Stimulated activated CD4-positive, alpha-beta T cell treated with anti-CD3 and anti-CD28 coated beads, Interleukin-12 subunit alpha, Interleukin-12 subunit beta, amount 100 ng/mL, for 24 hours (primary cell): ENCODE measurements at places on chromosomes 2 and 18.

- DNase-seq, result no peak
Observed at GRCh38 chr2:55003706-55004639, 46.3 kb downstream of the RTN4 start.

DNA sequence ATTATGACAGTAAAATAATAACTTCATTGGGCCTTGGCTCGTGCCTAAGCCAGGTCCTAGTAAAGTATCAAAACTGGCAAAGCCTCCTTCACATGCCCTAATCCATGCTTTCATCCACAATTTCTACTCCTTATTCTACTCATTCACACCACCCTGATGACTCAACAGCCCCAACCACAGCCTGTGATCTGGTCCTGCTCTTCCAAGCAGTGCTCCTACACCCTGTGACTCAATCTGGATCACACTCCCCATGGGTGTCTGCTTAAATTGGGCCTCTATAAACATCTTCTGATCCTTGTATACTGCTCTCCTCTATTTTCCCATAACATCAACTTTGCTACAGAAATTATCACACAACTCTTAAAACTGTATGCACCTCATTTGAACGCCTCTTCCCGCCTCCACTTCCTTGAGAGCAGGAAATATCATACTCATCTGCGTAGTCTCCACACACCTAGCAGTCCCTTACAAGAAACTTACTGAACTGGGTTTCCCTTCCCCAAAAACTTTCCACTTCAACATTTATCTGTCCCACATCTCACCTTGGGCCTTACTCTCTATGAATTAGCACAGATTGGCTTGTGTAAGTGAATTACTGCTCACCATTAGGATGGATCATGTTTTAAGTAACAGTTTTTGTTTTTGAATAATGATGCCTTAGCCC is 15.9 kb downstream of the GTF3C3 start:
- peak; percentile 59 for DNase-seq

DNA sequence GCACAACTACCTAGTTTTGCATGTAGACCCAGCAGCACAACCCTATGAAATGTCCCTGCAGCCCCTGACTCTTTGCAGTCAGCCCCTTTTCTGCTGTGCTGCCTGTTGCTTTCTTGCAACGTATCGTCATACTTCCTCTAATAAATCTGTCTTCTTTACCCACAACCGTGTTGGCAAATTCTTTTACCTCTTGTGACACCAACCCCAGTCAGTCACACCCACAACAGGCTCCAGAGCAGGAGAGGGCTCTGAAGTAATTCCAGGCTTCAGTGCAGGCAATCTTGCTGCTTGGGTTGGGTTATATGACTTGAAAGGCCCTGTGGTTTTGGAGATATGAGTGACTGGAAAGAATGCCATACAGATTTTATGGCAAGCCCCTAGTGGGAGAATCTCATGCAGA is 79.1 kb upstream of the KCNH7 start:
- DNase-seq, result no peak

DNA sequence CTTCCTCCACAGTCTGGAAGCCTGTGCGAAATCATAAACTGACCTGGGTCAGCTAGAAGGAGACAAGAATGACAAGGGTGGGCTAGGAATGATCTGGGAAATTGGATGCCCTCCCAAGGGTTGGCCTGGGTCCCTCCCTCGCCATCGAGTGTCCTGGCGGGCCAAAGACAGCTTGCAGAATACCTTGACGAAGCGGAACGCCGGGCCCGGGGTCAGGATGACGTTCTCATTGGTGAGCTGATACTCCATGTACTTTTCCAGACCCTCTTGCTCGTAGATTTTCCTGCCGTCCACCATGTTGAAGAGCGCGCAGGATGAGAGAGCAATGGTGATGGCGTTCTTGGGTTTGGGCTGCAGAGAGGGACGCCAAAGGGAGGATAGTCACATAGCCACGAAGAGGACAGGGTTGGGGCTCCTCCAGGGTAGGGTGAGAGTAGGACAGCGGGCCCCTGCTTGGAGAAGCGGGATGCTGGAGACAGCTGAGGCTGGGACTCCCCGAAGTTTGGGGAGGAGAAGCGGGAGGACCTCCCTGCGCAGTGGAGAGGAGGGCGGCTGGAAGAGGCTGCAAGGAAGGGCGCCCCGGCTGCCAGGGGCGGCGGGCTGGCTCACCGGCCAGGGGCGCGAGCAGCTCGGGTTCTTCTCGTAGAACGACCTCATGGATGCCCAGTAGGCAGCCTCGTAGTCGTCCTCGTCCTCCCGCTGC is 5.3 kb downstream of the NT5C1B start:
- no peak for DNase-seq

DNA sequence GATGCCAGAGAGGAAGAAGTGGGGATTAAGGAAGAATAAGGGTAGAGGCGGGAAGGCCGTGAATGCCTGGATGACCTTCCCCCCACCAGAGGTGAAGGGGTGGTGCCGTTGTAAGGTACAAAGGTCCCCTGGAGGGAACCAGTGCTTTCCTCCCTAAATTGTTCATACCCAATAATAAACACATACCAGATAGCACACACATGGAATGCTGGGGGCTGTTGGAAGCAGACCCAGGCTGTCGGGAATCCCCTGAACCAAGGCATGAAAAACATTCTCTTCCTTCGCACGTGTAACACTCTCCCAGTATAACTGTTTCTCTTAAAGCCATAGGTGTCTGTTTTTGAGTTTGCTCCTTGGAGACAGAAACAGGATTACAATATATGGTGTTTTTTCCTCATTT is 107.1 kb upstream of the CTAGE1 start:
- DNase-seq, result no peak

DNA sequence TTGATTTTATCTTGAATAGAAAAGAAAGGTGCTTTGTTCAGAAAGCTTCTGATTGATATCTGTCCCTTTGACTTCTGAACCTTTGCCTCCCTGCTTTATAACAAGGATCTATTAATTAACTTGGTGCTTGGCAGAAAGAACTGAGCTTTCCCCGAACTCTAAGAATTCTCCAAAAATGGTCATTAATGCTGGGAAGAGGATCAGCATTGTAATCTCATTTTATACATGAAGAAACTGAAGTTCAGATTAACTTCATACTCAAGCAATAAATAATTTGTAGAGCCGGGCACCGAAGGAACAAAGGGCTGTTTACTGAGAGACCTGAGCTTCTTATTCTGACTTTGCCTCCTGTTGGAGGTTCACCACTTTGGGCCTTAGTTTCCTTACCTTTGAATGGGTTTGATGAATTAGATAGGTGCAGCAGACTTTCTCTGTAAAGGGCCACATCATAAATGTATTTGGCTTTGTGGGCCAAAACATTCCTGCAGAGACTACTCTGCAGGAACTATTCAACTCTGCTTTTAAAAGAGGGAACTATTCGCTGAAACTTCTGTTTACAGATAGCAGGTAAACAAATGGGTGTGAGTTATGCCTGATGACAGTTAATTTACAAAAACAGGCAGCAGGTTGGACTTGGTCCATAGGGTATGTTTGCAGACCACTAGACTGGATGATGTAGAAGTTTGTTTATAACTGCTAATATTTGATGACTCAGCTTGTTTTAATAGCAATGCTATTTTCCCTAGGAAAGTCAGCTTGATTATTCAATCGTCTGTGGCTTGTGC is 272.9 kb downstream of the TGIF1 start:
- DNase-seq, result no peak

DNA sequence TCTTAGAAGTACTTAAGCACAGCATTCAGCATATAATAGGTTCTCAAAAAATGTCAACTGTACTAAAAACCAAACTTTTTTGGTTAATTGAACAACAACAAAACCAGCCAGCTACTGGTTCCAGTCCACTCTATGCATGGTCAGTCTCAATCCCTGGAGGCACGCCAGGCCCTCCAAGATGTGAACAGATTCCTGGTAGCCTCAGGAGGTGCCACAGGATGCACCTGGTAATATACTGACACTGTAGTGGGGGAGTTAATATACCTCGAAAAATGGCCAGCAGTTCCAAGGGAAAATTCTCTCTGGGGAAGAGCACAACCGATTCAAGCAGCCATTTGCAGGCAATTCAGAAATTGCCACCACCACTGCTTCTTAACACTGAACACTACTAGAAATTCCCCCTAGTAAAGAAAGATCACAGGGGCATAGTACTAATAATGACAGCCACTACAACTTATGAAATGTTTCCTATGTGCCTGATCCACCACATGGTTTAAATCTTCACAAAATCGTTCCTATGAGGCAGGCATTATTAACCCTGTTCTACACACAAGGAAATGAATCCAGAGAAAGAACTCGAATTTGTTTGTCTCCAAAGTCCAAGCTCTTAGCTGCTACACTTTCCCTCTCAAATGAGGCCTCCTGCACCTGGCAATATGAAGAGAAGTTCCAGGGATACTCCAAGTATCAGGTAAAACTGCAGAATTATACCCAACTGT is 3.4 kb downstream of the MGAT4A start:
- DNase-seq, result no peak

- DNase-seq, result no peak
Observed at GRCh38 chr2:105403783-105404698, 5.2 kb upstream of the FHL2 start.
